ENCODE measurements at places on chromosomes 16 and 17. TPM values are rescaled to one million over a fixed set of nuclear protein-coding genes. Genes with fewer than 3 reads are reported as not detected.

NUFIP2 gene
- 62.2 TPM for total RNA-seq

SMIM22 gene
- not detected for total RNA-seq

GRAPL gene
- not detected for total RNA-seq

FOXC2 gene
- 2.2 TPM for total RNA-seq

CLEC3A gene
- not detected for total RNA-seq

KRTAP4-1 gene
- total RNA-seq: 0.32 TPM
